ENCODE measurements at places on chromosomes 12 and 14. TPM values are rescaled to one million over a fixed set of nuclear protein-coding genes. Genes with fewer than 3 reads are reported as not detected.

DNA sequence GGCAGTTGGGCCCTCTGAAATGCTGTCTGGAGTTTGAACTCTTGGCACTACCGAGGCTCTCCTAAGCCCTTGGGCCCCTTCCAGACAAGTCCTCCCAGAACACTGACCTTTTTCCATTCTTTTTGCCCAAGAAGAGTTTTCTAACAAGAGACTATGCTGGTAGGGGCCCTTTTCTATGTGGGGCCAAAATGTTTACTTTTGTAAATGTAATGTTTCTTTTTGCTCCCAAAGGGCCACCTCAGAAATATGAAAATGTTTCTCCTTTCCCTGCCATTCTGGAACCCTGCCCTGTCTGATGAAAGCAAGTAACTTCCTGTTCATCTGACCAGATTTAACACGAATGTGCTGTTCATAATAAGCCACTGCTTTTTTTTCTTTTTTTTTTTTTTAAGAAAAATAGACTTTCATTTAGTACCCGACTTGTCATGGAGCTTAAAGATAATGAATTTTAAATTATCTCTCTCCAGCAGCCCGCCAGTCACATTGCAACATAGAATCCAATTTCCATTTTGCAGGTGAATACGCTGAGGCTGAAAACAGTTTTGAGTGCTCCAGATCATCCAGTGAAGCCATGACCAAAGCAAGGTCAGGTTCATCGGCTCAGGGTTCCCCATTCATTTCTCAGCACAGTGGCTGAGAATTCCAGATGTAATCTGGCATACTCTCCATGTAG lies 169.9 kb downstream of the DPF3 start:
- no peak for DNase-seq

DNA sequence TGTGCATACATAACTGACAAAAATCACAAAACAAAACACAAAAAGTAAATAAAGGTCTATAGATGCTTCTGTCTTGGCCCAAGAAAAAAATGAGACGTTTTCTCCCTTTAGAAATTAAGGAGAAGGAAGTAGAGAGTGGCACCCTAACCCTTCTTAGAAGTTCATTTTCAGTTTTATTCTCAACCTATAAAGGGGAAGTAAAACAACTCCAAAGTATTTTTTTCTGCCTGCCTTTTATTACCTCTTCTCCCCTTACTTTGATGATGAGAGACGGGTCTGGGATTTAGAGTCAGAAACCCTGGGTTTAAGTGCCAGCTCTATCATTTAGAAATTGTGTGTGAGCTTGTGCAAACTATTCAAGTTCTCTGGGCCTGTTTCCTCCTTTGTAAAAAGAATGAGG lies 2.8 kb downstream of the PRIM1 start:
- DNase-seq, result no peak

DNA sequence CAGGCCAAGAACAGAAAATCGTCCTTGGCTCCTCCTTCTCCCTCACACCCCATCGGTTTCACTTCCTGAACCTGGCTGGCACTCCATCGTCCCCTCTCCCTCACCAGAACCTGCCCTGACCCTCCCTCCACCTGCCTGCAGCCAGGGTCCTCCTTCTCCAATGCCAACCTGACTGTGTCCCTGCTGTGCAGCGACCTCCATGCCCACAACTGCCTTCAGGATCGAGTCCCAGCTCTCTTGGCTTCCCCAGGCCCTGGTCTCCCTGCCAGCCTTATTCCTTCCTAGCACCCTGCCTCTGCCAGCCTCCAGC lies 19.8 kb downstream of the HVCN1 start:
- no peak for DNase-seq

DNA sequence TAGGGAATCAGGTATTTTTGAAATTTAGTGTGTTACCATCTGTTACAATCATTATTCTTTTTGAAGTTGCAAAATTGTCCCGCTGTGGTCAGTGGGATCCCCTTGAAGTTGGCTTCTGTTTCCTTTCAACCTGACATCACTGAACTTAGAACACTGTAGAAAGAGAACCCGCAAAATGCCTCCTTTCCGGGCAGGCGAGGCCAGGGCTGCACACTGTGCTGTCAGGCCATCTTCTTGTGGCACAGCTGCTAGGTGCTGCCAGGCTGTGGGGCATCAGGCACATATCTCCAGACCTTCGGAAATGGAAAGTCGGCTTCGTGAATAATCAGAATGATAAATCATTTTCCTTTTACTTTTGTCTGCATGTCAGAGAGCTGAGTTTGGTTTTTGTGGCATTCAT lies 103.5 kb downstream of the GLT1D1 start:
- no peak for DNase-seq

The A2ML1 gene
- total RNA-seq, result not detected

All from HT1080 (cell line).